ENCODE measurements at places on chromosomes 2 and 18.

- H3K4me1 ChIP-seq = peaks cover 48% of the 10 kb centered on the region
- H3K27me3 ChIP-seq = no peaks in the 10 kb centered on the region
- DNase-seq = no peak
- H3K27ac ChIP-seq = peak overlapping the region; percentile 48
- no peak overlapping the region for H3K4me3 ChIP-seq
- H3K36me3 ChIP-seq = no peaks in the 10 kb centered on the region
Observed at GRCh38 chr2:174664084-174664759, 66.6 kb upstream of the WIPF1 start.

- DNase-seq = no peak
- no peak overlapping the region for H3K27ac ChIP-seq
- H3K4me3 ChIP-seq = no peak overlapping the region
- peaks cover 37% of the 10 kb centered on the region for H3K27me3 ChIP-seq
- no peaks in the 10 kb centered on the region for H3K4me1 ChIP-seq
Observed at GRCh38 chr2:226726546-226726945, 73.1 kb downstream of the IRS1 start.

GRCh38 chr2:187924293-187924692 is 367.4 kb upstream of the GULP1 start:
- no peaks in the 10 kb centered on the region for H3K36me3 ChIP-seq
- no peak for DNase-seq
- H3K27ac ChIP-seq = no peak overlapping the region
- no peaks in the 10 kb centered on the region for H3K4me1 ChIP-seq

- no peak overlapping the region for H3K27ac ChIP-seq
- no peak overlapping the region for H3K4me3 ChIP-seq
- peaks cover 3% of the 10 kb centered on the region for H3K27me3 ChIP-seq
- DNase-seq = no peak
- H3K4me1 ChIP-seq = no peaks in the 10 kb centered on the region
Observed at GRCh38 chr2:177872286-177872685, 200.3 kb downstream of the PDE11A start.

DNA sequence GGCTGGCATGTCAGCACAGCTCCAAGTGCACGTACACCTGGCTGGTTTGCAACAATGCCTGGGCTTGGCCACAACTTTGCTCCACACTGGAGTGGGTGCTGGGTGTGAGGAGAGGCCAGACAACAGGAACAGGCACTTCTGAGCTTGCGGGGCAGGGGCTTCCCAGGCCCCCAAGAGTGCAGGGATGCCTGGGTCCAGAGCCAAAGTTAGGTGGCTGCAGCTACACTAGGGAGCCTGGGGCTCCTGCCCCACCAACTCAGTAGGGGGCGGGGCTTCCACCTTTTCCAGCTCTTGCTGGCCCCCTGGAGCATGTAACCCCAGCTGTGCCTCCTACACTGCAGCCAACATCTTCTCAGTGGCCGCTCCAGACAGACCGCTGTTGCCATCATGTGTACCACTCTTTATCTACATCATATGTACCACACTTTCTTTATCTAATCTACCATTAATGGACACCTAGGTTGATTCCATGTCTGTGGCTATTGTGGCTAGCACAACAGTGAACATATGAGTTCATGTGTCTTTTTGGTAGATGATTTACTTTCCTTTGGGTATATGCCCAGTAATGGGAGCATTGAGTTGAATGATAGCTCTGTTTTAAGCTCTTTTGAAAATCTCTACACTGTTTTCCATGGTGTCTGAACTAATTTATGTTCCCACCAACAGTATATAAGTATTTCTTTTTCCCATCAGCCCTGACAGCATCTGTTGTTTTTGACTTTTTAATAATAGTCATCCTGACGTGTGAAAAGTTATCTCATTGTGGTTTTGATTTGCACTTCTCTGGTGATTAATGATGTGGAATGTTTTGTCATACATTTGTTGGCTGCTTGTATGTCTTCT is 87.9 kb downstream of the ZNF804A start:
- no peaks in the 10 kb centered on the region for H3K27me3 ChIP-seq
- H3K27ac ChIP-seq = no peak overlapping the region
- no peak overlapping the region for H3K4me3 ChIP-seq
- no peaks in the 10 kb centered on the region for H3K4me1 ChIP-seq
- no peaks in the 10 kb centered on the region for H3K36me3 ChIP-seq

DNA sequence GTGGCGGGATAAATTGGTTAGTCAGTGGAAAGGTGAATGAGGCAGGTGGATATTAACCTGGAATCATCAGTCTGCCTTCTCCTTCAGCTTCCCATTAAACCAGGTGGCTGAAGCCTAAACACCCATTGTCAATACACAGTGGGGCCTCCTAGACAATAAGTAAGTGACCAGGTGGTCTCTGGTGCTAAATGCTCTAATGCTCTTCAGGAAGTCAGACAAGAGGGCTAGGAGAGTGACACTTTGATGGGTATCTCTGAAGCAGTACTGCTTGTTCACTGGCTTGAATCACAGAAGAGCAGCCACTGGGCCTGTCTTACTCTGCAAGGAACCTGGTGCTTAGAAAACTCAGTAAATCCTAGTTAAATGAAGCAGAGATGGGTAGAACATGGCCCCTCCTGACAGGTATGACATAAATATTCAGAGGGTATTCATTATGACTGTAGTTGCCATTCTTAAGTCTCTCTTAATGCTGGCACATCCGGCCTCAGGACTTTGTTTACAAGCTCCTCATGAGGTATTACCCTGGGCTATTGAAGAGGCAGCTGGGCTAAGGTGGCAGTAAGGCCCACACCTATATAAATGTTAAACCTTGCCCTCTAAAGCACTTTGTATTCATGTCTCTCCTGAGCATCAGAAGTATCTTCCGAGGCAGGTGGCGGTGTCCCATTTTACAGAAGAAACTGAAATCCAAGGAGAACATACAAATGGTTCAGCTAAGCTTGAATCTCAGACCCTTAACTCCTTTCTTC is 104.9 kb downstream of the NCK2 start:
- no peak for DNase-seq
- H3K4me1 ChIP-seq = peaks cover 84% of the 10 kb centered on the region
- peak overlapping the region; percentile 53 for H3K27ac ChIP-seq
- H3K4me3 ChIP-seq = no peak overlapping the region
- no peaks in the 10 kb centered on the region for H3K27me3 ChIP-seq

Measured in activated T-cell treated with anti-CD3 and anti-CD28 coated beads, Interleukin-2, amount 50 U/mL, for 24 hours (primary cell).